Activated T-helper 9 cell treated with anti-CD3 and anti-CD28 coated beads, Interleukin-2, amount 50 U/mL, for 16 hours (primary cell): ENCODE measurements at places on chromosomes 11 and 22.

- no peak for DNase-seq
Measured at GRCh38 chr11:107624983-107625684, 34.2 kb downstream of the ELMOD1 start.

DNA sequence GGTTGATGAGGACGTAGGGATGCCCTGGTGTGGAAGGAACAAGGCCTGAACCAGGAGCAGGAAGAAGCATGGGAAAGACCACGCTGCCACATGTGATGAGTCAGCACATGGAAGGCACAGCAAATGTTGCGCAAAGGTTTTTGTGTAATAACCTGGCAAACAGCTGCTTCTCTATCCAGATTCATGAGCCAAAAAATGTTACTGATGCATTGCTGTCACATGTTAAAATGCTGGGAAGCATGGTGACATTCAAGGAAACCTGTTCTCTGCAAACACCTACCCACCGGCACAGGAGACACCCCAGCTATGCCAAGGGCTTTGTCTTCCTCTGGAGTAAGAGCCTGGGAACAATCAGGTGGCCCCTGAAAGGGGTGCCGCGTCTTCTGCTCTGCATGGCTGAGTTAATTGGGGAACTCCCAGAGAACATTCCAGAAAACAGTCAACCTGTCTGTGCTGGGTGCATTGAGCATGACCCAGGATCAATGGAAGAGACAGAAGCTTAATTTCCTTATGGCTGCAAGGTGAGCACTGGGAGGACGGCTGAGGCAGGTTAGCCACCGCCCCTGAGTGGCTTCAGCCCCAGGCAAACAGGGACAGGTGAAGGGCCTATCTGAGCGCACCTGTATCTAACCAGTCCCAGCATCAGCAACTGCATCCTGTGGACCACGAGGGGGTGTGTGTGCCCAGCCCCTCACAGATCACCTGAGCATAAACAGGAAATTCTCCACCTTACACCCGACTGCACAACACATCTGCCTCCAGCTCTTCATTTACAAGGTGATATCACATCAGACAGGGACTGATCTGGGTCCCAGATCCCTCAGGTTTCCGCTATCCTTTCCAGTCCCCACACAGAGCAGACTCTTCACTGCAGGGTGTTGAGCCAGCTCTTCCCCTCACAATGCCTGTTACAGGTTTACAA, 108.4 kb downstream of the GGTLC2 start:
- no peak for DNase-seq

GRCh38 chr11:120719348-120719747, 207.8 kb downstream of the GRIK4 start:
- no peak for DNase-seq

GRCh38 chr11:70888061-70888460, 364.3 kb downstream of the SHANK2 start:
- DNase-seq, result no peak

DNA sequence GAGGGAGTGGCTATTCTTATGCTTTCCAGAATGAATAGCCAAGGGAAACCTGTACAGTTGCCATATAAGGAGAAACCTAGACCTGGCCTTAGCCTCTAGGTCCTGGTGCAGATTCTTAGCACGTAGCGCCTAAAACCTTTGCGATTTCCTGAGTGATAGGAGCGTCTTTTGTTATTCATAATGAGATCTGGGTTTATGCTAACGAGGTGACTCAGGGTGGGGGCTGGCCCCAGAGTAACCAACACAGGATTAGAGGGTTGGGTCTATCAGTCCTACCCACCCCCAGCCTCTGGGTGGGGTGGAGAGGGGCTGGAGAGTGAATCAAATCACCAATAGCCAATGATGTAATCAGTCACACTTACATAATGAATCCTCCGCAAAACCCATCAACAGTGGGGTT, 73.4 kb upstream of the PARVG start:
- no peak for DNase-seq
